ENCODE measurements at places on chromosomes 3 and 15.

DNA sequence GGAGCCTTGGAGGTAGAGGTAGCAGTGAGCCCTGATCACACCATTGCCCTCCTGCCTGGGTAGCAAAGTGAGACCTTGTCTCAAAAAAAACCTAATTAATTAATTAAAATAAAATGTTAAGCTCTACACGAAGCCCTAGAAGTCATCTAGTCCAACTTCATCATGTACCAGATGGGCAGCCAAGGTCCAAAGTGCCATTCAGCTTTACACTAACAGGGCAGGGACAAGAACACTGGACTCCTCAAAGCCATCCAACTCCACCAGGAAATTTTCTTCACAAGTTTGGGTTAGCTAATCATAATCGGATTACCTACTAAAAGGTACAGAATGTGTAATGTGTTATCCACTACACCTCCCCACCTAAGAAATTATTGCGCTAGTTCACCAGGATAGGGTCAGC, 48.8 kb downstream of the WWTR1 start:
- no peak for DNase-seq

- DNase-seq = no peak
Observed at GRCh38 chr3:94305835-94306611, 243.2 kb downstream of the NSUN3 start.

GRCh38 chr3:46695177-46695961, 1.9 kb upstream of the ALS2CL start:
- peak; percentile 31 for DNase-seq

GRCh38 chr3:61561374-61562041, at the start of gene PTPRG:
TSS of gene PTPRG (plus strand) at chr3:61561571. CDS start at chr3:61562288, 717 bp downstream.
- peak; percentile 74 for DNase-seq

GRCh38 chr3:101333883-101334282, 13.5 kb upstream of the IMPG2 start:
- DNase-seq = no peak

DNA sequence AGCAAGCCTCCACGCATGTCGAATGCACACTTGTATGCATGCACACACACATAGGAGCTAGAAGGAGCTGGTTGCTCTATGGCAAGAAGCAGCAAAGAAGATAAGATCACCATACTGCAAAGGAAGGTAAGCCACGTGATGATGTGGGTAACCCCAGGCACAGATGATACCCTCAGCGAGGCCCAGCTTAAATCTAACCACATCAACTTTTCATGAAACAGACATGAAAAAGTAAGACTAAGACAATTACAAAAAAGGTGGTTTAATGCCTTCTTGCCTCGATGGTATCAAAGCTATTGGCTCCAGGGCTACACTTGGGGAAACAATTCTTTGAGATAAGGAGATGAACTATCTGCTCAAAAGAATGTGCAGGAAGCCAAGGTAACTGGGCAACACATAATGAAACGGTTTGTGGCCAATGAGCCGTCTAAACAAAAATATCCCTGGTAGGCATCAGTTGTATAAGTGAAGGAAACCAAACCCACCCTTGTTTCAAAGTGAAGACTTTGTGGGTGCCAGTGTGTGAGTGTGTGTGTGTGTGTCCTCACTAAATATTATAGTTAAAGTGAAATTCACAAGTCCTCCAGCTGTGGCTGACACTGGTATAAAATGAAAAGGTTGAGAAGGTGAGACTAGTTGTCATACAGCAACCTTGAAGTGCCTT, 365.7 kb upstream of the ICE2 start:
- no peak for DNase-seq

DNA sequence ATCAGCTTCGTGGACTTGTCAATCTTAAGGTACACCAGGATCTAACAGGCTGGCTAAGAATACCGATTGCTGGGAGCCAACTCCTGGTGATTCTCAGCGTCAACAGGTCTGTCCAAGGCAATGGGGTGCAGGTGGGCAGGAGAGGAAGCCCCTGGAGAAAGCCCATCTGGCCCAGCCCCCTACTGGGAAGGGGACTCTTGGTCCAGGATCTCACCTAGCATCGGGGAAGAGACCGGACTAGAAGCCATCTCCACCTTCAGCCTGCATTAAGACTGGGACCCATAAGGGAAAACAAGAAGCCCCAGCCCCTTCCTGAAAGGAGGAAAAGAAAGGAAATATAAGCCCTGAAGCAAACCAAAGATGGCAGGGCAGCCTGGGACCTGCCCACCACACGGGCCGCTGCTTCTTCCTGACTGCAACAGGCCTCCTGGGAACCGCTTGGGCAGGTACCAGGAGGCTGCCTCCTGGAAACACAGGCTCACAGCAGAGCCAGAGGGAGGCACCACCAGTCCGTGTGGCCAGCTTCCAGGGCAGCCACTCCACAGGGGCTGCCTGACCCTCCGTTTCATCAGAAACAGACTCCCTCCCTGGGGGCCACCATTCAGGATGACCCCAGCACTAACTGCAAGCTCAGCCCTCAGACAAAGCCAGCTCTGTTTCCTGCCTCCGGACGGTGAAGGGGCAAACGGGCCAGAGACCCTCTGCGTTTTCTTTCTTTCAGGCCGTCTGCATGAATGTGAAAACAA, 100.2 kb downstream of the LRIG1 start:
- no peak for DNase-seq

GRCh38 chr3:185070491-185071286, 82.2 kb downstream of the C3orf70 start:
- peak; percentile 11 for DNase-seq

DNA sequence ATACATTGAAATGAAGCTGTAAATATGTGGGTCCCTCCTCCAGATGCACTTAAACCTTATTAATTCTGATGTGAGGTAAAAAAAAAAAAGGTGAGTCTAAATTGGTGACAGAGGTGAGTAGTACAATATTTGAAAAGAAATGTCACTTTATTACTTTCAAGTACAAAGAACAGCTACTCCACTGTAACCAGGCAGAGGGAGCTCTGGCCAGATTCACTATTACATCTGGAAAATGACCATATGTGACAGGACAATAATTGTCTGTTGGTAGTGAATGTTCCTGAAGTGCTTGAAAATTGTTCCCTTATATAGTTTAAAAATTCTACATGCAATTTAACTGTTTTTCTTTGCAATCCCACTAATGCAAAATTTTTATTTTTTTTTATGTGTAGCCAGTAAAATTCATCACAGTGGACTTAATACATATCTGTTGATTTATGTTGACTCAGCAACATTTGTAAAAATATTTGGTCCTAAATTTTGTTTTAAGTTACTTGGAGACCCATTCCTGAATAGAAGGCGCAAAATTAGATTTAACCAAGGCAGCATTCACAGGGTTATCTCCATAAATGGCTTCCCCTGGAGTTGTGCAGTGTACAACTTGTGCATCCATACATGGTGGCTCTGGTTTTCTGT, 231.9 kb upstream of the TBC1D5 start:
- DNase-seq = no peak

- peak; percentile 40 for DNase-seq
Observed at GRCh38 chr3:118884748-118885206, 149.9 kb downstream of the IGSF11 start.

GRCh38 chr3:160450846-160451245, 1.3 kb upstream of the TRIM59 start:
- no peak for DNase-seq

Measured in A549 (cell line).